ENCODE measurements at places on chromosomes 16 and 17.

DNA sequence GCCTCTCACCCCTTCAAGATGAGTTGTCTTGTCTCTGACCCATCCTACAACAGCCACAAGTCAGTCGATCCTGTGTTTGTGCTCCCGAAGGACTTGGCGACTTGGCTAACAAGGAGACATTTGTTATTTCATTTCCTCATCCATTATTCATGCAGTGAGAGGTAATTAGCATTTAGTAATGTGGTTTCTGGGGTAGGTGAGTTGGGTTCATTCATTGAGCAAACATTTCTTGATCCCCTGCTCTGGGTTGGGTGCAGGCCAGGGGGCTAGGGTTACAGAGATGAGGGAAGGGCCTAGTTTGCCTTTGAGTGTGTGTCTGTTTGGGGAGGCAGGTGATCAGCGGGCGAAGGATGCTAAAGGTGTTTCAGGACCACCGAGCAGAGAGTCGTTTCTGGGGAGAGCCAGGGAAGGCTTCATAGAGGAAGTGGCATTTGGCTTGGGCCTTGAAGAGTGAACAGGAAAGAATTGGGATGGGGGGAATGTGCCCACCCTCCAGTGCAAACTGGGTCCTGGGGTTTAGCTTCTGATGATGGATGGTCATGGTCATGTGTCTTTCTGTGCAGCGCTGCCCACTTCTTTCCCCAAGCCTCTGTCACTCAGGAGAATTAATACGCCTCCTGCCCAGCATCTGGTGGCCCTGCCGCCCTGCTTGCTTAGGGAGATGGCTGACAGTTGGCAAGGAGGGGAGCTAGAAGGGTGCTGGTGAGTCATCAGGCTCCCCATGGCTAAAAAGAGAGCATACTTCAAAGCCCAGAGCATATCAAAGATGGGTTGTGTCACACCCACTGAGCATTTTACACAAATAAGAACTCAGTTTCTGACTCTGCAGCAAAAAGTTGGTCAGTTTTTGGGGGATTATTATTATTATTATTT lies 38.5 kb downstream of the MSI2 start:
- DNase-seq: no peak

GRCh38 chr16:85838876-85839585 lies 39.5 kb downstream of the COX4I1 start:
- no peak for DNase-seq

DNA sequence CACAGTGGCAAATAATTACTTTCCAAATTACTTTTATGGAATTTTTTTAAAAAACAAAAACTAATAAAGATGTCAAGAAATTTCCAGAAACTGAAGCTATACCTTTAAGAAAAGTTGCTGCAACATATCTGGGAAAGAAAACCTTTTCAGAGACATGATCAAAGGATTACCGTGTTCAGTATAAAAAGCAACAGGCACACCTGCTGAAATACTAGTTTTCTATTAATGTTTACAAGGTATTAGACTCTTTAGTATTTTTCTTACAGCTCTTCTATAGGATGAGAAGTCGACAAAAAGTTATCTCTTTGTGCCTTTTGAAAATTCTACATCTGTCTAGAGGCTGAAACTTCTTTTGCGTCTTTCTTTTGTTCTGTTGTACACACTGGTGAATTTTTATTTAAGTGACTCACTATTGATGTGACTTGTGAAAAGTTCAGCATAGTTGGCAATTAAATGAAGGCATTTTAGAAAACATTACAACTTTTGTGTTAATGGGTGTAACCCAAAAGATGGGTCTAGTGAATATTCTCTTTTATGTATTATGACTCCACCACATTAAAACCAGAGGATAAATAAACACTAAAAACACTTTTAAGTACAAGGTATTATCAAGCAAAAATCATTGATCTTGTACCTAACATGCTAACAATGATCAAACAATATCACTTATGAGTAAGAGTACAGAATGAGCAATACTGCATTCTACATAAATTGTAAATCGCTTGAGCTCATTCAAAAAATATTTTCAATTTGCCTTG lies 23.8 kb downstream of the NACA2 start:
- no peak for DNase-seq

DNA sequence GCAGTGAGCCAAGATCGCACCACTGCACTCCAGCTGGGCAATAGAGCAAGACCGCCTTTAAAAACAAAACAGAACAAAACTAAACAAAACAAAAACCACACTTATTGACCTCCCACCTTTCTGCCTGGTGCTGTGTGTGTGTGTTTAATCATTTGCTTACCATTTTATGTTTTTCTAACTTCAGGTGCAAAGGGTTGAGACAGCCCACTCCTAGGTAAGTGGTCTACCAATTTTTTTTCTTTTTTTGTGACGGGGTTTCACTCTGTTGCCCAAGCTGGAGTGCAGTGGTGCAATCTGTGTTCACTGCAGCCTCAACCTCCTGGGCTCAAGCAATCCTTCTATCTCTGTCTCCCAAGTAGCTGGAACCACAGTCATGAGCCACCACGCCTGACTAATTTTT lies 65.8 kb downstream of the SALL1 start:
- no peak for DNase-seq

GRCh38 chr17:77782201-77782600 lies 176.3 kb upstream of the TNRC6C start:
- DNase-seq: no peak

Measured in muscle of arm (tissue), 14 donors.